ENCODE measurements at places on chromosomes 11 and 22.

DNA sequence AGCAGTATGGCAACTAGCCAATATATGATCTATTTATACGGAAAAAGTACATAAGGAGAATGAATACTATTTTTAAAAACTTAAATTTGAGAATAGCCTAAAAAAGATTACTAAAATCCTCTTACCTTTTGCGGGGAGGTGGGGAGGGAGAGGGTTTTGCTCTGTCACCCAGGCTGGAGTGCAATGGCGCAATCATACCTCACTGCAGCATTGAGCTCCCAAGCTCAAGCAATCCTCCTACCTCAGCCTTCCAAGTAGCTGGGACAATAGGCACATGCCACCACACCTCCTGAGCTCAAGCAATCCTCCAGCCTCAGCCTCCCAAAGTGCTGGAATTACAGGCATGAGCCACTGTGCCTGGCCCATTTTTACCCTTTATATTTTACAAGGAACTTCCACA is 82.0 kb downstream of the TTC28 start:
- no peak for DNase-seq

GRCh38 chr22:33923660-33924246 is 3.5 kb upstream of the LARGE1 start:
- DNase-seq: no peak

DNA sequence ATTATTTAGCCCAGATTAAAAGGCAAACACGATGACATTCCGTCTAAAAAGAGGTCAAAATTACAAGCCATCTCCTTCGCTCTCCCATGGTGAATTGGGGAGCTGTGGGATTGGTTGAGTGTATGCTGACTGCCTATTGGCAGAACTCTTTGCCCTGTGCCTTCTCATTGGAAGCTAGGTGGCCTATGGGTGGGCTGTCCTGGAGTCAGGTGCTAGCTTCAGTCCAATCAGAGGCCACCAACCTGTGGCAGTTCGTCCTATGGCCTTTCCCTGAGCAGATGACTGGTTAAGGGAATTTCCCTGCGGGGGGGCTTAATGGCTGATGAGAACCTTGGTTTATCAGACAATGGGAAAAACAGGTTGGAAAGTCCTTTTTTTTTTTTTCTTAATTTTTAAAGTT is 3.2 kb upstream of the MTMR3 start:
- no peak for DNase-seq

- no peak for DNase-seq
These were observed 198.6 kb downstream of the TMEM135 start for GRCh38 chr11:87236368-87236767.

DNA sequence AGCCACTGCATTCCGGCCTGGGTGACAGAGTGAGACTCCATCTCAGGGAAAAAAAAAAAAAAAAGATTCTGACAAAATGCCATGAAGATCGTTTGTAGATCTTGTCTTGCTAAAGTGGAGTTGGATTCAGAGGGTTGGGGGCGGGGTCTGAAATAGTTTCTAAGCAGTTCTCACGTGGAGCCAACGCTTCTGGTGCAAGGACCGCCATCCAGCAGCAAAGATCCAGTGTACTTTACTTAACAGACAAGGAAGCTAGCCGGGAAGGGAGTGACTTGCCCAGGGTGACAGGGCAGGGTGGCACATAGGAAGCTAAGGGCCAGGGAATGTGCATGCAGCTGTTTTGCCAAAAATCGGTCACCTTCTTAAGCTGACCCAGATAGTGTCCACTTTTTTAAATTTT is 27.4 kb downstream of the APOL1 start:
- DNase-seq: no peak

DNA sequence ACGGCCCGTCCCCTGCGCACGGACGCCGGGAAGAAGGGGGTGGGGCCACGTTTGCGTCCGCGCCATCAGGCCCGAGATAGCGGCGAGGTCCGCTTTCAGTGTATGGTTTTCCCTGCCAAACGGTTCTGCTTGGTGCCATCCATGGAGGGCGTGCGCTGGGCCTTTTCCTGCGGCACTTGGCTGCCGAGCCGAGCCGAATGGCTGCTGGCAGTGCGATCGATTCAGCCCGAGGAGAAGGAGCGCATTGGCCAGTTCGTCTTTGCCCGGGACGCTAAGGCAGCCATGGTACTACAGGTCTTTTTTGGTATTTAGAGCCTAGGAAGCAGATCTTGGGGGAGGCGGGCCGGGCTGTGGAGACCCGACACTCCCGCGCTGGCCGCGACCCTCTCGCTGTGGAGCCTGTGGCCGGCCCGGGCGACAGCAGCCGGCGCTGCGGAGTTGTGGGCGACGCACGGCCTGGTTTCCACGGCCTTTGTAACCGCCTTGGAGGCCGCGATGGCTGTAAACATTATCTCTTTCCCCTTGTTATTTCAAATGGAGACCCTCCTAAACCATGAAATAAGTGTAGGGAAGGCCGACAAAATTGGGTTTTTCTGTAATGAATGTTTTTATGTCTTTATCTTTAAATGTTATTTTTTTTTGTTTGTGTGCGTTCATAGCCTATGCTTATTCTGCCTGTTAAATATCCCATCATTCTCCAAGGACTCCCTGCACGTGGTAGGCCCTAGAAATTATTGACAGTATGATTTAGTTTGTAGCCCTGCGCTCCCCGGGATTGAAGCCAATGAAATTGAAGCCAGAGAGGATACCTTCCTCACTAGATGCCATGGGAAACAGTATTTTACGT is at the start of gene AASDHPPT:
Gene AASDHPPT (plus strand): TSS at position 54 of the 847 bp plus-strand sequence. CDS start 49 bp downstream, at position 103.
- no peak for DNase-seq

DNA sequence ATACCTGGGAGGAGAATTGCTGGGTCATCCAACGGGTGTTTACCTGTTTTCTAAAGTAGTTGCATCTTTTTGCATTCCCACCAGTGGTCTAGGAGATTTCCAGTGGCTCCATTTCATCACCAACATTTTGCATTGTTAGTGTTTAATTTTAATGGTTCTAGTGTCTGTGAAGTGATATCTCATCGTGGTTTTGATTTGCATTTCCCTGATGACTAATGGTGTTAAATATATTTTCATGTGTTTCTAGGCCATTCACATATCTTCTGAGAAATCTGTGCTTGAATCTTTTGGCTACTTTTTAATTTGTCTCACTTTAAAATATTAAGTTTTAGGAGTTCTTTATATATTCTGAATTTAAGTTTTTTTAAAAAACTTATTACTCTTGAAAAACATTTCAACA is 439.6 kb downstream of the TMEM135 start:
- no peak for DNase-seq

- no peak for DNase-seq
These were observed 320.5 kb downstream of the AASDHPPT start for GRCh38 chr11:106397787-106398501.

- DNase-seq: no peak
These were observed 30.7 kb downstream of the WEE1 start for GRCh38 chr11:9604134-9604533.

DNA sequence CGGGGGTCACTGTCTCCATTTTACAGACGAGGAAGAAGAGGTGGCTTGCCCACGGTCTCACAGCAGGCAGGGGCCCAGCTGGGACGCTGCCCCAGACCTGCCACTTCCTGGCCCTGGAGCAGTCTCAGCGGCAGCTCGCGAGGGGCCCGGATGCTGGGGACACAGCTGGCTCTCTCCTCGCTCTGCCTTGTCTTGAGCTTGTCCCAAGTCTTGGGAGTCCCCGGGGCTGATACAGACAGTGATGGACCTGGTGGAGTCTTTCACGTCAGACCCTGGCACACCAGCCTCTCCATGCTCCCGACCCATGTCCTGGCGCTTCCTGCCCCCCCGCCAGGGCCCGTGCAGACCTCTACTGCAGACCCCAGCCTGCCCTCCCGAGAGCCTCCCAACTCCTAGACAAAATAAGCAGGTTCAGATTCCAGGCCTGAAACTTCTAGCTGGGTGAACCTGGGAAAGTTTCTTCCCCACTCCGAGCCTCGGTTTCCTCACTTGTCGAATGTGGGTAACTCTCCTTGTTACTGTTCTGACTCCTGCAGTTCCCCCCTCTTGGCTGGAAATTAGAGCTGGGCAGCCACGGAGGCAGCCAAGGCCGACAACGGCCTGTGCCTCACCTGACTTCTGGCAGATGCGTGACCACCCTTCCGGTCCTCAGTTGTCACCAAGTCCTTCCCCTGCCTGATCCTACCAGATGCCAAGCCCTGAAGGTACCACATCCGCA is 145.4 kb downstream of the CACNA1I start:
- no peak for DNase-seq

GRCh38 chr11:115080923-115081680 is 402.8 kb downstream of the NXPE2 start:
- no peak for DNase-seq

- no peak for DNase-seq
These were observed 368.7 kb upstream of the TENM4 start for GRCh38 chr11:79809487-79809886.

DNA sequence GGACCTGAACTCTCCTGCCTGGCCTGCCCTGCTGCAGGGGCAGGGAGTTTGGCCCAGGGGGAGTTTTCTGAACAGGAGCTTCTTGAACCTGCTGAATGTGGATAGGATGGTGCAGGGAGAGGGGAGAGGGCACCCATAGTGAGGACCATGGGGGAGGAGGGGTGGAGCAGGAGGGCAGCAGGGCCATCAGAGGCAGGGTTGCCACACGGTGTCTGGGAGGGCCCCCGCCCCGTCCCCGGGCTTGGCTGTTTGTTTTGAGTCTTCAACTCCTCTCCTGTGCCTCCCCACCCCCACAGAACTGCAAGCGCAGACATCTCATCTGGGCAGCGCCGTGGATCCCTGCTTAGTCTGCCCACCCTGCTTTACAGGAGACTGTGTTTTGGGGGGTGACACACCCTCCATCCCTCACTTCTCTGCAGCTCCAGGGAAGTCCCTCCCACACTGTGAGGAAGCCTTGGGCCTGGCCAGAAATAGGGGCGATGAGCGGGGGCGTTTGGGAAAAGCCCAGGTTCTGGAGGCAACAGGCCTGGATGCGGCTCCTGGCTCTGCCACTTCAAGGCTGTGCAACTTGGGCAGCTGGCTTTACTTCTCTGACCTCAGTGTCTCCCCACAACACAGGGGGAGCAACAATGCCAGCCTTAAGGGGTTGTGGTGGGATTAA is 14.4 kb downstream of the NFAM1 start:
- DNase-seq: no peak
